ENCODE measurements at places on chromosomes 7 and 10.

- DNase-seq, result no peak
These were observed 1.0 kb downstream of the LRCH4 start for GRCh38 chr7:100584683-100585510.

GRCh38 chr7:32091608-32092210 lies 21.5 kb upstream of the PDE1C start:
- no peak for DNase-seq

GRCh38 chr7:139735912-139736595 lies 41.7 kb downstream of the HIPK2 start:
- DNase-seq, result no peak

DNA sequence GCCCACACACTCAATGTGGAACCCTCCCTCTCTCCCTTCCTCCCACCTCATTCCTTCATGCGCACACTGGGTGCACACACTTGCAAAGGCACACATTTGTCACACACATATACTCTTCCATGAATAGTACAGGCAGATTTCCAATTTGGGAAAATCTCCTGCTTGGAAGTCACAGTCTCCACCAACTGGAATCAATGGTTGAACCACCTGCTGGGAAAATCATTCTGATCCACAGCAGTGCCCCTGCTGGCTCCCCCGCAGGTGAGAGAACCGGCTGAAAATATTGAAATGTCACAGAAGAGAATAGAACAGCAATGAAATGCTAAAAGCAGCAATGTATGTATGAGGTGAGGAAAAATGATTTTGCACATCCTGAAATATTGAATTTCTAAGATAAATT lies 232.7 kb downstream of the ADAM12 start:
- no peak for DNase-seq

Measured in activated naive CD4-positive, alpha-beta T cell (primary cell).